ENCODE measurements at places on chromosomes 12 and 14. TPM values are rescaled to one million over a fixed set of nuclear protein-coding genes. Genes with fewer than 3 reads are reported as not detected.

DNA sequence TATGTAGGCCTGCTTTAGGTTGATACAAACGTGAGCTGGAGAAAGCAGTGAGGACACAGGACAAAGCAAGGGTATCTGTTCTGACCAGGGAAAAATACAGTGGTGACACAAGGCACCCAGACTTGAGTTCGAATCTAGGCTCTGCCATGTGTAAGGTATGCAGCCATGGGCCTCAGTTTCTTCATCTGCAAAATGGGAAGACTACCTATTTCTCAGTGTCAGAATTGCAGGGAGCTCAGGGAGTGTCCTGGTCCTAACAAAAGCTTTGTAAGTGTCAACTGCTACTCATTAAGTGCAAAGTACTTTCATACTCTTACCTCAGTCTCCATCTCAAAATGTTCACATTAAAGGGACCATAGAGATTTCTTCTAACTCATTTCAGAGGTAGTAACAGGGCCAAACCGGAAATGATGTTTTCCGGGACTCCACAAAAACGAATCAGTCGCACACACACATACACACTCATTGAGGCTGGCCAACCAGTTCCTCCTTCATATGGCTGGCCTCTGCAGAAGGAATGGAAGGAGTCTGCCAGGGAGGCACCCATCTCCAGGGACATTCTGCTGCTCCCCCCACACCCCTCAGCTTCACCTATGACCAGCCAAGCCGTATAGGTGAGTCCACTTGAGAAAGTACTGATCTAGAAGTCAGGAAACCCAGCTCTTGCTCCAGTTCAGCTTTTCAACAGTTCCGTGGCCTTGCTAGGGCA, 7.8 kb downstream of the CTDSP2 start:
- no peak for DNase-seq

GRCh38 chr12:110123919-110124268, 263 bp upstream of the IFT81 start:
- DNase-seq = no peak

DNA sequence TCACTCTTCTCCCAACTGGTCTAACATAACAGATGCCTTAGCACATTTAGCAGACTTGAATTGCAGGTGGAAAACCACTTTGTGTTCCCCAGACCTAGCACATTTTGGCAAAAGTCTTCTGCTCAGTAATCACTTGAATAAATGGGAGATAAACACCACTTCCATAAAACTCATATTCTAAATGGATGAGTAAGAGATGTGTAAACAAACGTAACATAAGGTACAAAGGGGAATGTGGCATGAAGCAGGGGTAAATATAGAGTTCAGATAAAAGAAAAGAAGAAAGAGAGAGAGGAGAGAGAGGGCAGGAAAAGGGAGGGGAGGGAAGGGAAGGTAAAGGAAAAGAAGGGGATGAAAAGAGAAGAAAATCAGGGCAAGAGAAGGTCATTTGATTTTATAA, 17.0 kb upstream of the KERA start:
- no peak for DNase-seq

POLE2 gene
- total RNA-seq = 3.8 TPM

GRCh38 chr14:93926873-93927799, at the start of gene FAM181A:
TSS of gene FAM181A (plus strand) at chr14:93927344. CDS start at chr14:93928286, 942 bp downstream.
- no peak for DNase-seq

DNA sequence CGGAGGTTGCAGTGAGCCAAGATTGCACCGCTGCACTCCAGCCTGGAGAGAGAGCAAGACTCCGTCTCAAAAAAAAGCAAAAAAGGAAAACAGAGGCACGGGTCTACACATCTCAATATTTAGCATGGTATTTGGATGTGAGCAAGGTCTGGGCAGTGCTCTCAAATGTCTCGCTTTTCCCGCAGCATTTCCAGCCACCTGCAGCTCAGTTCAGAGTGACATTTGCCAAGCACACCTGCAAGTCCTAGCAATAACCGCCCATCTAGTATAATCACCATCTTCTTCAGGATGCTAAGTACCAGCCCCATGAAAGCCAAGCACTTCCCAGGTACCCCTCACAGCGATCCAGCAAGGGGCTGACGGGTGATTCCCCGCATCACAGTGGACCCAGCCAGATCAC, 69.1 kb downstream of the FOXN3 start:
- DNase-seq = no peak

SYCP3 gene
- not detected for total RNA-seq

BTG1 gene
- 128 TPM for total RNA-seq

EXOC3L4 gene
- not detected for total RNA-seq

MMP19 gene
- total RNA-seq = 3.3 TPM

DNA sequence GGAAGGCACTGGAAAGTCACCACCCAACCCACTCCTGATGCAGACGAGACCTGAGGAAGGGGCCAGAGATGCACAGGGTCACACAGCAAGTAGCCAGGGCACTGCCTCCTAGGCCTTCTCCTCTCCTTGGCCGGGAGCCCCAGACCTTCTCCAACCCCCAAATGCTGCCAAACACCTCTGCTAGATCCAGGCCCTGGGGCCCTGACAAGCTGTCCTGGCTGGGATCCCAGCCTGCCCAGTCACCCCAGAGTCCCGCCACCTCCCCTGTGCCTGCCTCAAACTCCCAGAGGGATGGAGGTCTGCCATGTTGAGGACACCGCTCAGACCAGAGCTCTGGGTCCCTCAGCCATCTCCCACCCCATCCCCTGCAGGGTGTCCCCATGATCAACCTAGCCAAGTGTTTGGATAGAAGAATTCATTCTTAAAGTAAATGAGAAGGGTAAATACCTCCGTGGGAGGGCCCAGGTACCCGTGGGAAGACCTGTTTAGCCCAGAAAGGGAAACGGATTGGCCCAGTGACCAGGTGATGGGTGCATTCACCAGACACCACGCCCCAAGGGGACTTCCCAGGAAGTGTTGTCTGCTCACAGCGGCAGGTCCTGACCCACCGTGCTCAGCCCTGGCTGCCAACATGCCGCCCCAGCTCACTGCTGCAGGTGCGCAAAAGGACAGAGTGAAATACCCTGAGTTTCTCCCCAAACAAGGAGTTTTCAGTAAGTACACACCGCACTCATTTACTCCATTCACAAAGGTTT, 4.6 kb upstream of the DIO3 start:
- DNase-seq = peak; percentile 74

GRCh38 chr14:35374263-35374712, 30.3 kb downstream of the NFKBIA start:
- DNase-seq = peak; percentile 99

SYT1 gene
- 10.4 TPM for total RNA-seq

DNA sequence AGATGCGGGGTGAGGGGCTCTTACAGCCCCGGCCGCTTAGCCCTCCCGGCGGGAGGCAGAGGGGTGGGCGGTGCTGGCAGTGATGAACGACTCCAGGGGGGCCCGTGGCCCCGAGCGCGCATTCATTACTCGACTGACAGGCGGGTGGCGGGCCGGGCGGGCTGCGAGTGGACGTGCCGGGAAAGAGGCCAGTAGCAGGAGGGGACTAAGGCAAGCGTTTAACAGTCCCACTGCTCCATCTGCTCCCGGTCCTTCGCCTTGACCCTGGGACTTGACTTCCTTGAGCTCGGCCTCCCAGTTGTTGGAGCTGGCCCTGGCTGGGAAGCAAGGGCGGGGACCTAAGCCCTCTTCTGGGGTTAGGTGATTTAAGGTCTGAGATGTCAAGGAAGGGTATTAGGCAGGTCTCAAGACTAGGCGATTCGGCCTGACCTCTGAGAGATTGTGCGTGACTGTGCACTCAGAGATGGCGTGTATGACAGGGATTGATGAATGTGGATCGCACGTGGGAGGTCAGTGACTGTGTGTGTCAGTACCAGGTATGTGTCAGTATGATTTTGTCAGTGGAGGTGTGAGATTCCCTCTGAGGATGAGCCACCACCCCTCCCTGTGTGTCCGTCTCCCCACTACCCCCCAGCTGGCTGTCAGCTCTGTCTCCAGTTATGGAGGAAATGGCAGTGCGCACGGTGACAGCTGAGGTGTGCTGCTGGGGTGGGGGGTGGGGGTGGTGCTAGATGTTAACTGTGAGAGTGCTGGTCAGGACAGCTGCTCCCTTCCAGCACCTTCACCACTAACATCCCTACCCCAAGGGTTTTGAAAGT, 3.6 kb upstream of the DNAJC22 start:
- no peak for DNase-seq

Data from MCF 10A (cell line).